Thymus (tissue), 14 donors: ENCODE measurements at places on chromosomes 5 and 9. TPM values are rescaled to one million over a fixed set of nuclear protein-coding genes. Genes with fewer than 3 reads are reported as not detected.

- H3K27me3 ChIP-seq: no peaks in the 10 kb centered on the region
- no peak overlapping the region for H3K4me3 ChIP-seq
- no peak for DNase-seq
- no peak overlapping the region for H3K27ac ChIP-seq
These were observed 347.2 kb upstream of the CD180 start for GRCh38 chr5:67543720-67544270.

DNA sequence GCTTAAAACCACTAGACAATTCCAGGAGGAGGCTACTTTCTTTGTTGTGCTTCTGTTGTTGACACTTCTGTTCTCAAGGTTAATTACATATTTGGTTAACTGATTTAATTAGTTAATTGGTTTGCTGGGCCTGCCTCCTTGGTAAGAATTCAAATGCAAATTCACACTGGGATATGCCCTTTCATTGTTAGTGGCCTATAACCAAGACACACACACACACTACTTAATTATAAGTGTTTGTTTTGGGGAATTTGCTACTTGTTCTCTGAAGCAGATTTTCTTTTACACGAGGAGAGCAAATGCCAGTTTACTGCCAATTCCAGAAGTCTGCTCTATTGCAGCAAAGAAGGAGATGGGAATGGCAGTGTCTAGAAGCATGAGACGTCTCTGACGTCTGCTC lies 101.6 kb upstream of the BASP1 start:
- H3K4me1 ChIP-seq: no peaks in the 10 kb centered on the region
- DNase-seq: no peak
- no peak overlapping the region for H3K4me3 ChIP-seq
- H3K27ac ChIP-seq: no peak overlapping the region

The ZNF883 gene
- total RNA-seq: 2.0 TPM

- no peaks in the 10 kb centered on the region for H3K36me3 ChIP-seq
- H3K27me3 ChIP-seq: no peaks in the 10 kb centered on the region
- H3K27ac ChIP-seq: no peak overlapping the region
- H3K4me1 ChIP-seq: no peaks in the 10 kb centered on the region
These were observed 108.1 kb upstream of the SLC27A6 start for GRCh38 chr5:128857076-128857677.

DNA sequence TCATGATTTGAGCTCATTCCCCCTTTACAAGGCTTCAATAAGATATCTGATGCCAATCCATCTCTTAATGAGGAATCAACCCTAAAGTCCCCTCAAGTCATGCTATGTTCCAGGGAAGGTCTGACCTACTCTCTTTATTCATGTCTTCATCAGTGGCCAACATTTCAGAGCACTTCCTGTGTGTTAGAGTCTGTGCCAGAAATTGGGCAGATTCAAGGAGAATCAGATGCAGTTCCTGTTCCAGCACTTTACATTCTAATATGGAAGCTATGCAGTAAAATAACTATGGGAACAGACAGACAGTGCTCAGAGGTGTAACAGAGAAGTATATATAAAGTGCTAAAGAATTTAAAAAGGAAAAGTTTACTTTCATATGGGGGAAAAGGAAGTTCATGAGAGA lies 193.4 kb upstream of the NR4A3 start:
- no peaks in the 10 kb centered on the region for H3K4me1 ChIP-seq
- no peak overlapping the region for H3K4me3 ChIP-seq
- no peak for DNase-seq

DNA sequence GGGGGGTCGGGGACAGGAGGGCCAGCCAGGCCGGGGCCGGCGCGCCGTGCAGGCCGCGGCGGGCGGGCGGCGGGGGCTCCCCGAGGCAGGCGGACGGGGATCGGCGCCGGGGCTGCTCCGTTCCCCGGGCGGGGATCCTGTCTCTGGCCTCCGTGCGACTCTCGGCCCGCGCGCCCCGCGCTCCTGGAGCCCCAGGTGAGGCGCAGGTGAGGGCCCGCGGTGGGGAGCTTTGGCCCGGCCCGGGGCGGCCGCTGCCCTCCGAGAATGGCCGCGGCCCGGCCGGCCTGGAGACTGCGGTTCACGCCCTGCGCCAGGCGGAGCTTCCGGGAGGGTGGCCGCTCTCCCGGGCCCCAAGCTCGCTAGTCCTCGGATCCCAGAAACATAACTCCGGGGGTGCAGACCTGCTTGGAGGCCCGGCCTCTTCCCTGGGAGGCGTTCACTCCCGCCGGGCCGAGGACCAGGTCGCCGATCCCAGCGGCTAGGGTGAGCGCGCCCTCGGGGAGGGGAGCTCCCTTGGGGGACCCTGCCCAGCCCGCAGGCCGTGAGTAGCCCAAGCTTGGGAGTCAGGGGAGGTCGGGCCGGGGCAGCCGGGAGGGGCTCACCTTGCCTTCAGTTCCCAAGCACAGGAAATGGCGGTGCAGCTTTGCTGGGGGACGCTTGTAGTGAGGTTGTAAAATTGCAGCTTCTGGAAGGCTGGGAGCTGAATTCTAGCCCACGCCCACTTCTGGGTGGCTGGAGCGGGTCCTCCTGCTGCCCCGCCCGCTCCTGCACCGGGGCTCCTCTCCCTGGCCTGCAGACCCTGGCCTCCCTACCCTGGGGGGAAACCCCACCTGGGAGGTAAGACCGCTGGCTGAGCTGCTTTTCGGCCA lies 723 bp downstream of the PPP1R26 start:
- peaks cover 47% of the 10 kb centered on the region for H3K27me3 ChIP-seq
- H3K4me3 ChIP-seq: peak overlapping the region; percentile 52

DNA sequence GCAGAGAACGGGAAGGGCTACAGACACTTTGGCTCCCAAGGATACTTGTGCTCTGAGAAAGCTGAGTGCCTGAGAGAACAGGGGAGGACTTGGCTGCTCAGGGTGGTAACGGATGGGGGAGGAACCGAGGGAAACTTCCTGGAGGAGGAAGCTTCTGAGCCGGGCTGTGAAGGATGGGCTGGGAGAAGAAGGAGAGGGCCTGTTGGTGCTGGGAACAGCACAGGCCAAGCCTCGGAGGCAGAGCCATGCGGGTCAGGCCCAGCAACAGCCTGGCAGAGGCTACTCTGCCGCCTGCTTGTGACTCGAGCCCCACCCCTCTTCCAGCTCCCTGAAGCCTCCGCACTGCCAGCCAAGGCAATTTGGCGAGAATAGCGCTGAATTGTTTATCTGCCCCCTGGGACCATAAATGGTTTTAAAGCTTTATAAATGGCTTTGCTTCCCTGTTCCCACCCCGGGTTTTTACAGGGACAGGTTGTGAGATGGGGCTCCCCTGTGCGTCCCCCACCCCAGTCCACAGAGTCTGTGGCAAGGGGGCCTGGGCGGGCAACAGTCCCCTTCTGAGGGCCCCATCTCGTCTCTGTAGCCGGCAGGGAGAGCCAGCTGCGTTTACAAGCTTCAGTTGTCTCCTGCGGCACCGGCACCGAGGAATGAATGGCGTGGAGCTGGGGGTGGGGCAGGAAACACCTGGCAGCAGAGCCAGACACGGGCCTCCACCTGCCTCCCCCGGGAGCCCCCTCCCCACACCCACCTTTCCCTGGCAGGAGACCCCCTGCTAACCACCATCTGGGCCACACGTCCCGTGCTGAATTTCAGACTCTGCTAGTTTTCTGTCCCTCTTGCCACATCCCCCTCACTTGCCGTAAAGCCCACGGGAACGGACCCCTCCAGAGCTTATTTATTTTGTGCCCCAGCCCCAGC lies 24.4 kb downstream of the FAM163B start:
- H3K27me3 ChIP-seq: peaks cover 3% of the 10 kb centered on the region
- H3K4me1 ChIP-seq: peaks cover 43% of the 10 kb centered on the region
- H3K27ac ChIP-seq: peak overlapping the region; percentile 94
- DNase-seq: peak; percentile 64

DNA sequence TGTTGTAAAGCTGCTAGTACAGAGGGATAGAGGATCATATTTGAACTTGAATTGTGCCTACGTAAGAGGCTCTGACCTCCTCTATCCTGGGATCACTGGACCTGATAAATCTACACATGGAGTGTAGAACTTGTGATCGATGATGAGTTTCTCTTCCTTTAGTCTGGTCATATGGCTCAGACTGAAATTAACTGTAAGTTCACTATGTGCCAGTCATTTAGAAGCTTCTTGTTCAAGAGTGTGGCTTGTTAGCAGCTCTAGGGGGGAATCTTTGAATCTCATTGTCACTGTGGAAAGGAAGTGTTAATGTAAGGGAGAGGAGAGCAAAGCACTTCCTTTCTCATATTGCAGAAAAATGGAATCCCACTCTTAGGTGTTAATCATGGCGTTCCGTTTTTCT lies 12.1 kb downstream of the ZBTB34 start:
- no peaks in the 10 kb centered on the region for H3K27me3 ChIP-seq
- H3K36me3 ChIP-seq: peaks cover 4% of the 10 kb centered on the region
- no peak overlapping the region for H3K4me3 ChIP-seq
- no peak overlapping the region for H3K27ac ChIP-seq

DNA sequence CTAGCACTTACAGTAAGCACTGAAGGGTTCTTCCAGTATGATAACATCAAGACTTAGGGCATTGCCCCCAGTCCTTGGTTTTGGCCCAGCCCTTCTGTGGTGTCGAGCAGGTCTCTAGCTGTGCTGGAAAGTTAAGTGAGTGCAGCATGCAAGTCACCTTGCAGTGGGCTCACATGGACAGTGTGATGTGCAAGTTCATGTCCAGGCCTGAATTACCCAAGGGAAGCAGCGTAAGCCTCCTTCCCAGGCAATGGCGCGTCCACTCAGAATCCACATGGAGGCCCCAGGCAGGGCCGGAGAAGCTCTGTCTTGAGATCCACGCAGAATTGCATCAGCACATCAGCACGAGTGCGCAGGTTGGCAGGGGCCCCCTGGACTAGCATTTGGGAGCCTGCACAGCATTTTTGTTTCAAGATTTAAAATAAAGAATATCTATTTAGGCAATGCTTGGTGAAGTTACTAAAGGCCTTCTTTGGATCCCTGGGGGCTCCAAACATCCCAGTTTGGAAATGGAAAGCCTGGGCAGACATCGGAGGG lies 108.4 kb upstream of the ALDH1B1 start:
- H3K27me3 ChIP-seq: no peaks in the 10 kb centered on the region
- H3K4me1 ChIP-seq: peaks cover 5% of the 10 kb centered on the region
- no peaks in the 10 kb centered on the region for H3K36me3 ChIP-seq

GRCh38 chr5:174155706-174156105 lies 110.2 kb downstream of the NSG2 start:
- H3K36me3 ChIP-seq: no peaks in the 10 kb centered on the region
- no peaks in the 10 kb centered on the region for H3K27me3 ChIP-seq
- no peak overlapping the region for H3K27ac ChIP-seq

GRCh38 chr9:109779711-109780452 lies at the start of gene PALM2AKAP2:
PALM2AKAP2 (plus strand) TSS chr9:109780198; CDS start chr9:109780489, 291 bp downstream.
- no peak within 1 kb of the TSS for H3K4me3 ChIP-seq
- no peak within 1 kb of the TSS for H3K27ac ChIP-seq
- no peaks in the 10 kb centered on the region for H3K4me1 ChIP-seq
- no peaks in the 10 kb centered on the region for H3K36me3 ChIP-seq
- DNase-seq: no peak
- peaks cover 21% of the 10 kb centered on the region for H3K27me3 ChIP-seq

DNA sequence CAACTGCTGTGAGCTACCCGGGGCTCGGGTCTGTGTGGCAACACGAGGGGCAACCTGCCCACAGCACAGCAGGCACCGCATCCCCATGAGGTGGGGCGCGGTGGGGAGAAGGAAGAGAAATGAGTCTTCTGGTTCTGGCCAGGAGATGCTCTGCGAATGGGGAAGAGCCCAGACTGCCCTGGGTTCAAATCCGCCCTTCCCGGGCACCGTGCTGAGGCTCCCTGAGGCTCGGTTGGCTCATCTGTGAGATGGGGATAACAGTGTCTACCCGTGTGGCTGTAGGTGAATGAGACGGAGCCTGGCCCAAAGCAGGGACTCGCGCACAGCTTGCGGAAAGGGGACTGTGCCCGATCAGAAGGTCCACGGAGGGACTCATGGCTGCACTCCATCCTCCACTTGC lies 123.9 kb downstream of the VAV2 start:
- peaks cover 3% of the 10 kb centered on the region for H3K27me3 ChIP-seq
- no peaks in the 10 kb centered on the region for H3K36me3 ChIP-seq
- no peak for DNase-seq
- H3K4me3 ChIP-seq: no peak overlapping the region

GRCh38 chr5:148403344-148403743 lies 19.6 kb downstream of the FBXO38 start:
- DNase-seq: no peak
- H3K27ac ChIP-seq: no peak overlapping the region
- H3K4me1 ChIP-seq: no peaks in the 10 kb centered on the region
- H3K27me3 ChIP-seq: no peaks in the 10 kb centered on the region
- peaks cover 83% of the 10 kb centered on the region for H3K36me3 ChIP-seq
- no peak overlapping the region for H3K4me3 ChIP-seq

- H3K36me3 ChIP-seq: no peaks in the 10 kb centered on the region
- no peaks in the 10 kb centered on the region for H3K27me3 ChIP-seq
- no peak for DNase-seq
- no peaks in the 10 kb centered on the region for H3K4me1 ChIP-seq
- no peak overlapping the region for H3K4me3 ChIP-seq
These were observed 51.9 kb downstream of the NIPAL4 start for GRCh38 chr5:157511651-157512644.

- H3K4me1 ChIP-seq: no peaks in the 10 kb centered on the region
- no peak overlapping the region for H3K4me3 ChIP-seq
- H3K27me3 ChIP-seq: no peaks in the 10 kb centered on the region
- DNase-seq: no peak
- H3K27ac ChIP-seq: no peak overlapping the region
These were observed 28.0 kb upstream of the IFNK start for GRCh38 chr9:27496135-27496504.

- H3K27ac ChIP-seq: no peak overlapping the region
- H3K4me1 ChIP-seq: no peaks in the 10 kb centered on the region
- H3K4me3 ChIP-seq: no peak overlapping the region
- H3K36me3 ChIP-seq: no peaks in the 10 kb centered on the region
These were observed 17.6 kb upstream of the FCHO2 start for GRCh38 chr5:72938206-72938605.

- H3K27ac ChIP-seq: no peak overlapping the region
- H3K36me3 ChIP-seq: no peaks in the 10 kb centered on the region
- H3K4me3 ChIP-seq: no peak overlapping the region
- H3K4me1 ChIP-seq: peaks cover 37% of the 10 kb centered on the region
- no peaks in the 10 kb centered on the region for H3K27me3 ChIP-seq
These were observed 5.1 kb upstream of the TESK1 start for GRCh38 chr9:35599763-35600604.

The ZNF454 gene
- 0.61 TPM for total RNA-seq

- H3K4me1 ChIP-seq: no peaks in the 10 kb centered on the region
- H3K36me3 ChIP-seq: no peaks in the 10 kb centered on the region
- DNase-seq: no peak
- no peak overlapping the region for H3K27ac ChIP-seq
- H3K27me3 ChIP-seq: no peaks in the 10 kb centered on the region
These were observed 30.8 kb upstream of the UNC5A start for GRCh38 chr5:176779537-176779936.

- peak overlapping the region; percentile 18 for H3K27ac ChIP-seq
- no peak for DNase-seq
- H3K4me3 ChIP-seq: peak overlapping the region; percentile 75
- no peaks in the 10 kb centered on the region for H3K27me3 ChIP-seq
- H3K4me1 ChIP-seq: peaks cover 4% of the 10 kb centered on the region
These were observed 522 bp downstream of the CDK20 start for GRCh38 chr9:87973730-87974292.

- H3K27ac ChIP-seq: no peak overlapping the region
- no peak for DNase-seq
- H3K4me1 ChIP-seq: no peaks in the 10 kb centered on the region
- H3K36me3 ChIP-seq: no peaks in the 10 kb centered on the region
- H3K4me3 ChIP-seq: no peak overlapping the region
- H3K27me3 ChIP-seq: no peaks in the 10 kb centered on the region
These were observed 170.7 kb downstream of the CFAP90 start for GRCh38 chr5:7680260-7680659.

- no peaks in the 10 kb centered on the region for H3K36me3 ChIP-seq
- H3K4me3 ChIP-seq: no peak overlapping the region
- DNase-seq: no peak
- no peaks in the 10 kb centered on the region for H3K27me3 ChIP-seq
These were observed 69.8 kb upstream of the RASEF start for GRCh38 chr9:83132768-83133167.

The PCDHB15 gene
- 0.33 TPM for total RNA-seq
